ENCODE measurements at places on chromosomes 3 and 15.

DNA sequence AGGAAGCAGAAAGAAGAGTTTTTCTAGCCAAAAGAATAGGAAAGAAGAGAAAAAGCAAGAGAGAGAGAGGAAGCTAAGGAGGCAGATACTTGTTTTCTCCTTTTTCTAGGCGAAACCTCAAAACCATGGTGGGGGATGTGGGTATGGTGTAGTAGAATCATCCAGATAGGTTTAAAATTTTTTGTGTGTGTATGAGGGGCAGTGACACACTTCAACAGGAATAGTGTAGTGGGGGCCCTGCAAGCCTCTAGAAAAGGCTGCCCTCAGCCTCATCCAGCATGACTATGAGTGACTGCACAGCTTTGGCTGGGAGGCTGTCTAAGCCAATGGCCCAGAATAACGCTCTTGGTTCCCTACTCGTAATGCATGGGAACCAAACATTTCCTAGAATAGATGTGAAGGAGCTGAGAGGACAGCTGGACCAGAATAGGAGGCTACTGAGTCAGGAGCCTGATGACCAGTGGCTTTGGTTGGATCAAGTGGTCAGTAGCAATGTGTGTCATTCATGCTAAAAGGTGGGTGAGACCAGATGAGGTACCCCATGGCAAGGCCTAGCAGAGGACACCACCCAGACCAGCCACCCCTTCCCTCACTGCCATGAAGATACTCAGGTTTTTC, 24.4 kb downstream of the MOBP start:
- DNase-seq: no peak

DNA sequence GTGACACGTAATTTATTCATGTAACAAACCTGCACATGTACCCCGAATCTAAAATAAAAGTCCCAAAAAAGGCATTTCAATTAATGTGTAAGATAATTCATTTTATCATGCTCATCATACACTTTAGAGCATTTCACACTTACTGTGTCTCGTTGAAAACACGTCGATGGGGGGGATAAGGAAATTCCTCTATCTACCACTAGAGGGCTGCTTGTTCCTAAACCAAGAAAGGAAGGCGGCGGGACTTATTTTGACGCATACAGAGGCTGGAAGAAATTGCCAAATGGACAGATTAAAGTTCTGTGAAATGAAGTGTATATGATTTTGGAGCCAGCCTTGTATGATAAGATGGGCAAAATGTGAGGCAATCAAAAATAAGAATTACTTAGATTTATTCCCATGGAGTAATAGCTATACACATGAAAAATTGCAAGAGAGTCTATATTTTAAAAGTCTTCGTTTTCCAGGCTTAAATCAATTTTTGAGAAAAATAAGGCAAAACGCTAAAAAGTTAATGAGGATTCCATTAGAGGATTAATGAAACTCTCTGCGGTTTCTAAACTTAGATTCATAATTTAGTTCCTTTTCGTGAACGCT, 346.8 kb downstream of the CNTN3 start:
- DNase-seq: no peak

DNA sequence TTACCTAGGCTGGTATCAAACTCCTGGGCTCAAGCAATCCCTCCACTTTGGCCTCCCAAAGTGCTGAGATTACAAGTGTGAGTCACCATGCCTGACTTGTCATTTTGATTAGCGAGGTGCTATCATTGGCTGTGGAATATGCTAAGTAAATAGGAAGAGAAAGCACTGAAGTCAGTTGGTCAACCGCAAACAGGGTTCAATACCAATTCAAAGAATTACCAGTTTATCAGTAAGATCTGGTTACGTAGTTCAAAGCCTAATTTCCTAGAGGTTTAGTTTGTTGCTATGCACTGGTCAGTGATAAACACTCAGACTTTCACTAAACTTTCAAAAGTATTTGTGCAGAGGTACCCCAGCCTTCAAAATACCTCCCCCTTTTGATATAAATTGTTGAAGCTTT, 29.5 kb downstream of the GLB1 start:
- DNase-seq: no peak

GRCh38 chr3:10463533-10464434, 41.6 kb downstream of the ATP2B2 start:
- DNase-seq: no peak

DNA sequence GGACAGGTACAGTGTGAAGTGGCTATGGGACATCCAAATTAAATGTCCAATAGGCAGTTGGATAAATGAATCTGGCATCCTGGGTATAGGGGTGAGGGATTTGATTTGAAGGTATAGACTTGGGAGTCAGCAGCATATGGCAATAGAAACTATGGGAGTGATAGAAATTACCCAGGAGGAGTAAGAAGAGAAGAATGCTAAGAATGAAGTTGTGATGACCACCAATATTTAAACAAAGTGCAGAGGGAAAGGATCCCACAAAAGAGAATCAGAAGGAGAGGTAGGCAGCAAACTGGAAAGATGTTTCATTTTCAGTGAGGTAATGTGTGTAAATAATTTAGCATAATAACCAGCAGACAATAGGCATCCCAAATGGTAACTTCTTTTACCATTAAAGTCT, 13.8 kb upstream of the MSL2 start:
- DNase-seq: no peak

- no peak for DNase-seq
Observed at GRCh38 chr3:9409981-9410854, 12.8 kb downstream of the SETD5 start.

DNA sequence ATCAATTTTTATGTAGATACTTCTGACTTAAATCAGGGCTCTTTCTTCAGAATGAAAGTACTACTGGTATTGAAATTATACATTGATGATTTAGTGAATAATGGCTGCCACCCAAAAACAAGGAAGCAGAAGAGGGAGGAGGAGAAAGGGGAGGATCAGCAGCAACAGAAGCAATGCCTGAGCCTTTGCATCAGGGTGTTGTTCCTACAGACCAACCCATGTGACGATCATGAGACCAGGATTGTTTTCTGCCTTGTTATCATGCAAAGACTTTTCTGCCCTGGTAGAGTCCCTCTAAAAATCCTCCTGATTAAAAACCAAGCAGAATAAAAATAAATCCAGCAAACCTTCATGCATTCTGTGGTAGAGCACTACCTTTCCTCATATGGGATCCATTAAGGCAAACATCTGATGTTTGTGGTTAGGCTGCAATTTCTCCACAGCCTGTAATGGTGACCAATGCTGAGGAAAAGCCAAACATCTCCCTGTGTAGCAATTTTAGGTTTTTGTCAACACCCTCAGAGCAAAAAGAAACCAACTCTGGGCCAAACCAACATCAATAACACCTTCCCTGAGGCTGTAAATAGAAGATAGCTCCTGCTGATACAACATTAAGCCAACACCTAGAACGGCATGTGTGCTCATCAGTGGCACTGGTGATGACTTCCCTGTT, 191.7 kb downstream of the ATP8B4 start:
- DNase-seq: no peak

DNA sequence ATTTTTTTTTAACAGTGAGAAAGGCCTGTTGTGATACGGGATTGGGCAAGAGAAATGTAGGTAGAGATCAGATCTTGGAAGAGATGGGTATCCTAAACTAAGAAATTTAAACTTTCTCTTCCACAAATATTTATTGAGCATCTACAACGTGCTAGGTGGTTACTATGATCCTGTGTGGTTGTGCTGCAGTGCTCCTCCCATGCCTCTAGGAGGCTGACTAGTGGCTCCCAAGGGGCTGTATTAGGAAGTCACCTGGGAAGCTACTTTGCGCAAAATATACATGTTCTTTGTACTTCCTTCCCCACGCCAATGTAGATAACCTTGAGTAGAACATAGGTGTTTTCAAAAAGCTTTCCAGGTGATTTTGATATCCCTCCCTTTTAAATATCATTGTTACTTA, 27.2 kb downstream of the USP3 start:
- DNase-seq: no peak

GRCh38 chr3:8546609-8547008, 45.0 kb downstream of the LMCD1 start:
- DNase-seq: no peak

GRCh38 chr3:69753179-69753775, 14.0 kb downstream of the MITF start:
- no peak for DNase-seq

DNA sequence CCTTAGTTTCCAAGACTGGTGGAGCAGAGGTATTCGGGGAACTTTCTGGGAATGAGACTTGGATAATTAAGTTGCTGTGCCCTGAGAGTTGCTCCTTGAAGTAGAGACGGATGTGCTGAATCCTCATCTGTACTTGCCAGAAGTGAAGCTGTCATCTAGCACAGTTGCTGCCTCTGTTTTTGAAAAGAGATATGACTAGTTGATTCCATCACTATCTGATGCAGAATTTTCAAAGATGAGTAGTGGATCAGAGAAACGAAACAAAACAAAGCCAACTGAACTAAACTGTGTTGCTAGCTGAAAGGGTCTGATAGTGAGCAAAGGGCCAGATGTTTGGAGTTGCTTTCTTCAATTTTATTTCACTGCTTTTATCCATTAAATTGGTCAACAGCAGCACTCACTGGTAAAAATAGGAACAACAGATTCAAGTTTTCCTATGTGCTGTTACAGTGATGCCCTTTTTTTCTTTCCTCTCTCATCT, 52.7 kb downstream of the MITF start:
- no peak for DNase-seq

GRCh38 chr3:130893376-130894129, at the start of gene ATP2C1:
Gene ATP2C1, plus strand, starts transcription at chr3:130894084. Its CDS starts 686 bp downstream, at chr3:130894770.
- DNase-seq: peak; percentile 98

GRCh38 chr15:26595611-26596010, 177.3 kb downstream of the GABRB3 start:
- no peak for DNase-seq

DNA sequence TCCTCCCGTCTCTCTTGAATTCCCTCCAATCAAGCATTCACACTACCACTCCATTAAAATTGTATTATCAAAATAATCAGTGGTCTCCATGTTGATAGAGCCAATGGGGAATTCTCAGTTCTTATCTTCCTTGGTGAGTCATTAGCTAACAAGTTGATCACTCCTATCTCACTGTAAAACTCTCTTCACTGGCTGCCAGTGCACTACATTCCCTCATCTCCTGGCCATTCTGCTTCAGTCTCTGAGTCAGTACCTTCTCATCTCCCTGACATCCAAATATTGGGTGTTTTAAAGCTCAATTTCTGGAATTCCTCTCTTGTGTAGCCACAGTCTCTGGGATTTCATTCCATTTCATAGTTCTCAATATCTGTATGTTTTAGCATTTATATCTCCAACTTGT, 175.2 kb downstream of the ALDH1A2 start:
- DNase-seq: no peak

Data from osteocyte (in vitro differentiated cells).